Spinal cord (tissue), 10 donors: ENCODE measurements at places on chromosomes 6 and 20. TPM values are rescaled to one million over a fixed set of nuclear protein-coding genes. Genes with fewer than 3 reads are reported as not detected.

FAM83D gene
- 8.1 TPM for total RNA-seq

SLC32A1 gene
- total RNA-seq = 3.1 TPM

- DNase-seq = no peak
These were observed 53.8 kb upstream of the CCDC28A start for GRCh38 chr6:138719744-138720143.

GRCh38 chr6:25078141-25078540 is 142.4 kb upstream of the RIPOR2 start:
- DNase-seq = no peak
